Heart left ventricle (tissue), 16 donors: ENCODE measurements at places on chromosomes 6 and 20. TPM values are rescaled to one million over a fixed set of nuclear protein-coding genes. Genes with fewer than 3 reads are reported as not detected.

GRCh38 chr20:62979876-62980373 lies 26.8 kb downstream of the BHLHE23 start:
- no peak overlapping the region for H3K4me3 ChIP-seq
- no peaks in the 10 kb centered on the region for H3K36me3 ChIP-seq
- no peak overlapping the region for H3K27ac ChIP-seq
- H3K4me1 ChIP-seq = no peaks in the 10 kb centered on the region

- DNase-seq = no peak
- H3K4me1 ChIP-seq = peaks cover 24% of the 10 kb centered on the region
- H3K36me3 ChIP-seq = no peaks in the 10 kb centered on the region
- no peaks in the 10 kb centered on the region for H3K27me3 ChIP-seq
- no peak overlapping the region for H3K27ac ChIP-seq
- no peak overlapping the region for H3K4me3 ChIP-seq
Observed at GRCh38 chr20:57939499-57939898, 229.7 kb upstream of the PMEPA1 start.

GRCh38 chr6:137715589-137716045 lies 151.4 kb upstream of the TNFAIP3 start:
- H3K27ac ChIP-seq = no peak overlapping the region
- H3K4me3 ChIP-seq = no peak overlapping the region
- H3K27me3 ChIP-seq = no peaks in the 10 kb centered on the region
- no peak for DNase-seq
- H3K36me3 ChIP-seq = no peaks in the 10 kb centered on the region
- peaks cover under 1% of the 10 kb centered on the region for H3K4me1 ChIP-seq

GRCh38 chr6:5246141-5247097 lies 14.3 kb downstream of the LYRM4 start:
- H3K4me3 ChIP-seq = no peak overlapping the region
- no peak overlapping the region for H3K27ac ChIP-seq
- no peak for DNase-seq
- no peaks in the 10 kb centered on the region for H3K36me3 ChIP-seq
- H3K4me1 ChIP-seq = no peaks in the 10 kb centered on the region

The RSPH4A gene
- total RNA-seq = 0.24 TPM

GRCh38 chr20:17485017-17485416 lies 46.2 kb downstream of the BFSP1 start:
- peaks cover 3% of the 10 kb centered on the region for H3K27me3 ChIP-seq
- no peaks in the 10 kb centered on the region for H3K36me3 ChIP-seq
- H3K27ac ChIP-seq = no peak overlapping the region
